ENCODE measurements at places on chromosomes 6 and 20. TPM values are rescaled to one million over a fixed set of nuclear protein-coding genes. Genes with fewer than 3 reads are reported as not detected.

DNA sequence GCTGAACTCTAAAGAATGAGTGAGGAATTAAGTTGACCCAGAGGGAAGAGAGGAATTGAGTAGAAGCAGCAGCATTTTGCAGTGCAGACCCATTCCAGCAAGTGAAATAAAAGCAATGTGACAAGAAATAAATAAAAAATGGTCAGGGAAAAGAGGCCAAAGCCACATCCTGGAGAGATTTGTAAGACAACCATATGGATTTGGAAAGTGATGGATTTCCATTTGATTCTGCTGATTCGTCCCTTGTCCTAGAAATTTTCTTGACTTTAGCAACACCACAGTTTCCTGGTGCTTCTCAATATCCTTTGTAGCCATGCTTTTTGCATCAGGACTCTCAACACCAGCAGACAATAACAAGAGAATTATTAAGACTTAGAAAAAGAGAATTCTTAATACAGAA is 29.8 kb downstream of the ANKEF1 start:
- no peaks in the 10 kb centered on the region for H3K27me3 ChIP-seq
- no peaks in the 10 kb centered on the region for H3K4me1 ChIP-seq
- H3K36me3 ChIP-seq: no peaks in the 10 kb centered on the region

- no peak overlapping the region for H3K27ac ChIP-seq
- H3K27me3 ChIP-seq: no peaks in the 10 kb centered on the region
- H3K4me1 ChIP-seq: no peaks in the 10 kb centered on the region
- H3K4me3 ChIP-seq: no peak overlapping the region
- no peaks in the 10 kb centered on the region for H3K36me3 ChIP-seq
Observed at GRCh38 chr6:147211831-147212230, 7.6 kb downstream of the STXBP5 start.

- no peaks in the 10 kb centered on the region for H3K36me3 ChIP-seq
- H3K4me3 ChIP-seq: no peak overlapping the region
- DNase-seq: no peak
- no peaks in the 10 kb centered on the region for H3K27me3 ChIP-seq
Observed at GRCh38 chr20:13353261-13353945, 132.3 kb downstream of the ISM1 start.

DNA sequence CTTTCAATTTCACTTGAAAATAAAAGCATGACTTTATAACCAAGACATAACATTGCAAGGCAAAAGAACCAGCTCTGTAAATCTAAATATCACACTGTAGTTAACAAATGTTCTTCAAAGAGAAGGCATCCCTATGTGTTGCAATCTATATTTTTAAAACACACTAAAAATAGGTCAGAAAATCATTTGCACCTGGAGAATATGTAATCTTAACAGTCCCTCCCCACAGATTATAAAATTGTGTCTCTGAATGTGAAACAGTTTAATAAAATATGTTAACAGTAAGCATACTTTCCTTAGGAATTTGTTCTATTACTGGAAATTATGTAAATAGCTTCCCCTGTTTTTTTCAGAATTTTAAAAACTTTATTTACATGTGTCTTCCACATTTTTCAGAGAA is 351.9 kb downstream of the COL12A1 start:
- no peaks in the 10 kb centered on the region for H3K4me1 ChIP-seq
- no peak for DNase-seq
- no peak overlapping the region for H3K27ac ChIP-seq
- no peaks in the 10 kb centered on the region for H3K36me3 ChIP-seq
- no peak overlapping the region for H3K4me3 ChIP-seq
- H3K27me3 ChIP-seq: no peaks in the 10 kb centered on the region

DNA sequence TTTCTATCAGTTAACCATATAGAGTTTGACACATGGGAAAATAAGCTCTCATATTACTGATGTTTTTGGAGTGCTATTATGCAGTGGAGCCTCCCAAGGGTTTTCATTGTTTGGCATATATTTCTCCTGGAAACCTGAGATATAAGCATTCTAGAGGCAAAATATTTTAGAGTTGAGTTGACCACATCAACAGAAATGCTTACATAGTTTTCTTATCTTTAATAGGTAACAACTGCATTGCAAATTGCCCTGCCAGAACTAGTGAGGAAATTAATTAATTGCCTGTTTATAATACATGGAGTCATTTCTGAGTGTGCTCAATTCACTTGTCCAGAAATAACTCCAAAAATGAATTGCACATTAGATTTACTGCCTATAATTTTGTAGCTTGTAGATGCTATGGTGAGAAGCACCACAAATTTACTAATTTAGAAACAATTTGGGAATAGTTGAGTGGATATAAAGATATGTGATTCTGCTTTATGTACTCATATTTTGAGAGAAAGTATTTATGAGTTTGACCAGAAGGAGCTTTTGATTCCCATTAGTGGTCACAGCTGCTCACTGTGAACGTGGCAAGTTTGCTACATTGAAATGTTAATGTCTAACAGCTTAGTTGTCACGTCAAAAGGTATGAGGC is 288.7 kb downstream of the CD109 start:
- no peaks in the 10 kb centered on the region for H3K36me3 ChIP-seq
- H3K4me3 ChIP-seq: no peak overlapping the region
- H3K27me3 ChIP-seq: no peaks in the 10 kb centered on the region

DNA sequence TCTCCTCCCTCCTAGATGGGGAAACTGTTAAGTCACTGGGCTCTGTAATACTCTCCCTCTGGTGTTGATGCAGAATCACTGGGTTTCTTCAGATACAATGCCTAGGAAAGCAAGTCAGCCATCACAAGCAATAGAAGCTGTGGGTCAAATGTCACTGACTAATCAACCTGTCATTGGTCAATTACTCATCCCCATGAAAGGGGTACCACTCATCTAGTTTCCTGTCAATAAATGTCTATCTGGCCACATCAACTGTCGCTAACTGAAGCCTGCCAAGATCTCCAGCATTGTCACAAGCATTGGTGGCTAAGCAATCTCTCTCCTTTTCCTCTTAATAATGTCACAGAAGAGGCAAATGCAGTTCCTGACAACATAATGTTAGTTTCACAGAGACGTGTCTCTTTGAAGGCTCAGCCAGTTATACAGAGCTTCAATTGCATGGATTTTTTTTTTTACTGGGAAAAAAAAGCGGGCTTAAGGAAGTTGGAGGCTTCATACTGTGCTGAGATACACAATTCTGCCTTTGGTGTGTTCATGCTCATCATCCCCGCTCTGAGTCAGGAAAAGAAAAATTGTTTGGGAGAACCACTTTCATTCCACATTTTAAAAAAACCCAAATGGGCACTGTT is 355.9 kb downstream of the BTBD9 start:
- no peaks in the 10 kb centered on the region for H3K36me3 ChIP-seq
- no peak for DNase-seq
- no peak overlapping the region for H3K27ac ChIP-seq
- peaks cover 2% of the 10 kb centered on the region for H3K4me1 ChIP-seq
- H3K4me3 ChIP-seq: no peak overlapping the region

- H3K4me1 ChIP-seq: no peaks in the 10 kb centered on the region
- H3K4me3 ChIP-seq: no peak overlapping the region
- peaks cover 18% of the 10 kb centered on the region for H3K36me3 ChIP-seq
- H3K27me3 ChIP-seq: no peaks in the 10 kb centered on the region
- H3K27ac ChIP-seq: no peak overlapping the region
Observed at GRCh38 chr20:50580016-50580747, 70.0 kb downstream of the PTPN1 start.

MCHR2 gene
- total RNA-seq: not detected

TSHZ2 gene
- total RNA-seq: 2.6 TPM

- peak overlapping the region; percentile 2 for H3K27ac ChIP-seq
- no peaks in the 10 kb centered on the region for H3K27me3 ChIP-seq
- peaks cover 17% of the 10 kb centered on the region for H3K4me1 ChIP-seq
- peak; percentile 70 for DNase-seq
- H3K4me3 ChIP-seq: no peak overlapping the region
Observed at GRCh38 chr6:83378621-83379388, 52.0 kb downstream of the ME1 start.

GRCh38 chr6:139341060-139341459 is 33.4 kb downstream of the CITED2 start:
- H3K4me3 ChIP-seq: no peak overlapping the region
- no peaks in the 10 kb centered on the region for H3K4me1 ChIP-seq
- H3K27me3 ChIP-seq: no peaks in the 10 kb centered on the region
- H3K27ac ChIP-seq: no peak overlapping the region

MOG gene
- total RNA-seq: not detected

DNA sequence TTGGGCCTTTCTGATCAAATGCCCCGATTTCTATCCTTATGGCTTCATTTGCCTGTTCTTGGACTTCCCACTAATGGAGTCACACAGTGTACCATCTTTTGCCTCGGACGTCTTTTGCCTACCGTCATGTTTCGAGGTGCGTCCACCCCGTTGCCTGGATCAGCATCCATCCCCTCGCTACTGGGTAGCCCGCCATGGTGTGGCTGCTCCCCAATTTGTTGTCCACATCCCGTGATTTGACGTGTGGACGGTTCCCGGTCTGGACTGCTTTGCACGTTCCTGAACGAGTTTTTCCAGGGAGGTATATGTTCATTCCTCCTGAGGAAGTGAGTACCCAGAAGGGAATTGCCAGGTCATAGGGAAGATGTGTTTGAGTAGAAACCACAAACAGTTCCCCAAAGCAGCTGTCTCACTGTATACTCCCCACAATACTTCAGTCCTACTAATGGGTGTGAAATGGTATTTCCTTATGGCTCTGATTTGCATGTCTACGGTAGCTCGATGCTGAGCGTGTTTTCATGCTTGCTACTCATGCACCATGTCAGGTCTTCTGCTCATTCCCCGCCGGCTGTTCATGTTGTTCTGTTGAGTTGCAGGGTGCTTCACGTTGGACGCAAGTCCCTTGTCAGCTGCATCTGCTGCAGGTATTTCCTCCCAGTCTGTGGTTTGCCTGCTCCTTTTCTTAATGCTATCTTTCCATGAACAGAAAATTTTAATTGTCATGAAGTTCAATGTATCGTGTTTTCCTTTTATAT is 86.8 kb upstream of the AFDN start:
- no peaks in the 10 kb centered on the region for H3K36me3 ChIP-seq
- DNase-seq: no peak
- no peak overlapping the region for H3K27ac ChIP-seq
- no peaks in the 10 kb centered on the region for H3K4me1 ChIP-seq
- H3K4me3 ChIP-seq: no peak overlapping the region

SAMD3 gene
- total RNA-seq: 2.8 TPM

DNA sequence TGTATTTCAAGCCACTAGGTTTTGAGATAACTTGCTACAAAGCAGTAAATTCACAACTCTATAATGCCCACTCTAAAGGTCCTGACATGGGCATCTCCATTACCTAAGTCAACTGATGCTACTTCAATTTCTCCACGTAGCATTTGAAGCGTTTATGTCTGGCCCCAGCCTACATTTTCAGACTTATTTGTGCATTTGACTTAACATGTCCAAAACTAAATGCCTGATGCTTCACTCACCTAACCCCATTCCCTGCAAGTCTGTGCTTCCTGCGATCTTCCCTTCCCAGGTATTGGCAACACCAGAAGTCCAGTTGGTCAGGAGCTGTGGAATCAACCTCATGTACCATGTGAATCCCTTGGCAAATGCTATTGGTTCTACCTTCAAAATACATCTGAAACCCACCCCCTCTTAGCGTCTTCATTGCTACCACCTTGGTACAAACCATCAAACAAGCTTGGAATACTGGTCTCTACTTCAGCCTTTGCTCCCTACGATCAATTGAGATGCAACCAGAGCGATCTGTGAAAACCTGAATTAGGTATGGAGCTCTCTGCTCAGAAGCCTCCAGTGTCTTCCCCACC is 12.8 kb upstream of the ZNFX1 start:
- DNase-seq: no peak
- H3K36me3 ChIP-seq: peaks cover 26% of the 10 kb centered on the region
- no peak overlapping the region for H3K4me3 ChIP-seq
- peaks cover 6% of the 10 kb centered on the region for H3K4me1 ChIP-seq
- H3K27me3 ChIP-seq: no peaks in the 10 kb centered on the region

- peak; percentile 61 for DNase-seq
- H3K4me3 ChIP-seq: peak overlapping the region; percentile 70
- H3K27me3 ChIP-seq: peaks cover under 1% of the 10 kb centered on the region
- peaks cover 5% of the 10 kb centered on the region for H3K36me3 ChIP-seq
Observed at GRCh38 chr6:31270788-31271640, 878 bp downstream of the HLA-C start.

SLC35D3 gene
- total RNA-seq: not detected

GRCh38 chr6:111706841-111707391 is 101.2 kb upstream of the TRAF3IP2 start:
- H3K27ac ChIP-seq: no peak overlapping the region
- H3K27me3 ChIP-seq: no peaks in the 10 kb centered on the region
- no peak overlapping the region for H3K4me3 ChIP-seq

MYLK2 gene
- total RNA-seq: not detected

DNA sequence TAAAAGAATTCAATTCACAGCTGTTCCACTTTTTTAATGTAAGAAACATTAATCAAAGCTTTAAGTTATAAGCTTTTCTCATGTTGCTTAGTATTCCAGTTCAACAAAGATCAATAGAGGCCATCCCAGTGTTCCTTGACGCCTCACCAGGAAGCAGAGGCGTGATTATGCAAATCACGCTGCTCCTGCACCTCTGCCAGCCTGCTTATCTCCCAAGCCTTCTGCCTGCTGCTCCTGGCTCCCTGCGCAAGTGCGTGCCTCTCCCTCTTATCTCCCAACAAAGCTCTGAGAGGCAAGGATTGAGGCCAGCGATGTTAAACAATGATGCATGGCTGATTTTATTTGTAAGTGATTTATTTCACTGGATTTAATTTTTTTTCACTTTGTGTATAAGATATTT is 42.8 kb downstream of the INSM1 start:
- H3K4me3 ChIP-seq: no peak overlapping the region
- H3K36me3 ChIP-seq: no peaks in the 10 kb centered on the region
- no peak overlapping the region for H3K27ac ChIP-seq
- H3K27me3 ChIP-seq: no peaks in the 10 kb centered on the region
- peak; percentile 20 for DNase-seq
- no peaks in the 10 kb centered on the region for H3K4me1 ChIP-seq

GRCh38 chr6:126724821-126725220 is 384.9 kb downstream of the CENPW start:
- peaks cover 8% of the 10 kb centered on the region for H3K4me1 ChIP-seq
- H3K27me3 ChIP-seq: no peaks in the 10 kb centered on the region
- no peak for DNase-seq
- H3K36me3 ChIP-seq: no peaks in the 10 kb centered on the region

DNA sequence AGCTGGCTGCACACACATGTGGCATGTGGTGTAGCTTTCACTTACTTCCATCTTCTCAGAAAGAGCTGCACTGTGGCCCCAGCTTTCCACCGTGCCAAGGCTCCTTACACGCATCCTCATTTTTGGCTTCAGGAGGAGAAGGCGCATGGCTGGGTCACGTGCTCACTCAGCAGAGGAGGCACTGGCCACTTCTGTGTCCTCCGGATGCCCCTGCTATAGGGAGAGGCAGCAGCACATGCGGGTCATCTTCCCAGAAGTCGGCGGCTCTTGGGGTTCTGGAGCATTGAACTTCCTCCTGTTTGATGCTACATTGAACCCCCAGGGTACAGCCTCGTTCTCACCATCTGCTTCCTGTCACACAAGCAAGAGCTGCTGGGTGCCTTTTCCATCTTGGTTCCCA is 111.3 kb downstream of the FAM120B start:
- H3K27me3 ChIP-seq: no peaks in the 10 kb centered on the region
- no peak overlapping the region for H3K27ac ChIP-seq
- H3K4me3 ChIP-seq: no peak overlapping the region
- H3K36me3 ChIP-seq: no peaks in the 10 kb centered on the region
- no peak for DNase-seq
- no peaks in the 10 kb centered on the region for H3K4me1 ChIP-seq

- H3K36me3 ChIP-seq: no peaks in the 10 kb centered on the region
- no peak for DNase-seq
- no peaks in the 10 kb centered on the region for H3K27me3 ChIP-seq
- H3K4me1 ChIP-seq: no peaks in the 10 kb centered on the region
Observed at GRCh38 chr6:169646906-169647567, 54.8 kb downstream of the WDR27 start.

Data from fibroblast of lung (primary cell).